Nephron progenitor cell (in vitro differentiated cells): ENCODE measurements at places on chromosomes 1 and 21.

DNA sequence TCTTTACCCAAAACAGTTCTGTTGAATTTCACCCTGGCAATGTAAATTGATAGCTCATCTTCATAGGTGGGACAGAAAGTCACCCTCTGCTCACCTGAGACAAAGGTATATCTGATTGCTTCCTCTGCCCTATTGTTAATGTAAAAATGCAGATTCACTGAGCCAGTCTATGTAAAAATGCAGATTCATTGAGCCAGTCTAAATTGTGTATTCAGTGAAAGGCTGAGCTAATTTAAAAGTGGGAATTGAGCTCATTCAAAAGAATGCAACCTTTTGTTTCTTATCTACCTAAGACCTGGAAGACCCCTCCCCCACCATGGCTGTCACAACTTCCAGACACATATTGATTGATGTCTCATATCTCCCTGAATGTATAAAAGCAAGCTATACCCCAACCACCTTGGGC lies 4.8 kb upstream of the MYSM1 start:
- no peak for DNase-seq

GRCh38 chr1:33005838-33006421 lies 30.8 kb downstream of the AK2 start:
- no peak for DNase-seq

GRCh38 chr1:83606416-83606955 lies 392.4 kb downstream of the TTLL7 start:
- DNase-seq = no peak

- DNase-seq = no peak
Measured at GRCh38 chr1:156281281-156281680, 1.3 kb downstream of the SMG5 start.

DNA sequence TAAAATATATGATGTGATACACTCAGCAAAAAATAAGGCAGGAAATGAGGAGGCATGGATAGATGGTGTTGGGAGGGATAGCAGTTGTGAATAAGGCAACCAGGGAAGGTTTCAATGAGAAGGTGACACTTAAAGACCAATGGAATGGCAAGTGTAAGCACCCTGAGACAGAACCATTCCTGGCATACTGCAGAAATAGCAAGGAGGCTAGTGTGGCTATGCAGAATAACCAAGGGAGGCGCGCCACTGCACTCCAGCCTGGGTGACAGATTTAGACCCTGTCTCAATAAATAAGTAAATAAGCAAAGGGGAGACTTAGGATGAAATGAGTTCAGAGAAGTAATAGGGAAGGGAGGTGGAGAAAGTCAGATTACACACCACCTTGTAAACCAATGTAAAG lies 113.9 kb downstream of the TOMM20 start:
- DNase-seq = no peak

- DNase-seq = no peak
Measured at GRCh38 chr1:118049981-118050380, 120.4 kb downstream of the WDR3 start.

DNA sequence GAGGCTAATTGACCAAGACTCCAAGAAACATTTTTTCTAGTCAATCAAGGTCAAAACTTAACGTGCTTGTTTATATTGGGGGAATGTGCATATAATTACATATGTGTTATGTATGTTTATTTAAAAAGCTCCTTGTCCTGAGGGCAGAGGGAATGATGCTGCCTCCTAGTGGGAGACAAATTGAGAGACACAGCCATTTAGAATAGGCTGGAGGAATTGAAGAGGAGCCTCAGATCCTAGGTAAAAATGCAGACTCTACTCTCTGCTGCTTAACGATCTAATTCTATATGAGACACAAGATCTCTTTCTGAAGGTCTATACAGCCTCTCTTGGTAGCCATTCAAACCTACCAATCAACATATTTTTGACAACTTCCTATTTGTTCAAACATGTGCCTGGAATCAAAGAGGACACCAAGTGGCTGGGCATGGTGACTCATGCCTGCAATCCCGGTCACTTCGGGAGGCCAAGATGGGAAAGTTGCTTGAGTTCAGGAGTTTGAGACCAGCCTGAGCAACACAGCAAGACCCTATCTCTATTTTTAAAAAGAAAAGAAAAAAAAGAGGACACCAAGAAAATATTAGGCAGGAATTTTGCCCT lies 136.6 kb upstream of the ZNF648 start:
- DNase-seq = no peak

GRCh38 chr1:40870135-40870728 lies 8.1 kb upstream of the CITED4 start:
- DNase-seq = no peak

- DNase-seq = no peak
Measured at GRCh38 chr1:114263343-114263742, 109.7 kb upstream of the SYT6 start.

DNA sequence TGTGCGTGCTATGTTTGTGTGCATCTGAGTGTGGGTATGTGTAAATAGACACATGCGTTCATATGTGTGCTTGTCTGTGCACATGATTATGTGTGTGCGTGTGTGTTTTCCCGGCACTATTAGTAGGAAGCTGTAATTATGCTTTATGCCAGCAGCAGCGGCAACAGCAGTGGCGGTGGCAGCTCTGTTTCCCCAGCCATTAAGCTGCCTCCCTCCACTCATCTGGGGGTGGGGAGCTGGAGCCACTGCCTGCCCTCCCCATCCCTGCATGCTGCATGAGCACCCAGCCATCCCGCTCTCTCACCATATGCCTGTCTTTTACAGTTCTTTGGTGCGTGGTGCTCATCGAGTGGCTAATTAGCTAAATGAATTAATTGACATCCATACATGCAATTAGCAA lies 30.5 kb upstream of the ACOT11 start:
- no peak for DNase-seq

- DNase-seq = peak; percentile 50
Measured at GRCh38 chr1:181479137-181479745, 4.1 kb upstream of the CACNA1E start.

DNA sequence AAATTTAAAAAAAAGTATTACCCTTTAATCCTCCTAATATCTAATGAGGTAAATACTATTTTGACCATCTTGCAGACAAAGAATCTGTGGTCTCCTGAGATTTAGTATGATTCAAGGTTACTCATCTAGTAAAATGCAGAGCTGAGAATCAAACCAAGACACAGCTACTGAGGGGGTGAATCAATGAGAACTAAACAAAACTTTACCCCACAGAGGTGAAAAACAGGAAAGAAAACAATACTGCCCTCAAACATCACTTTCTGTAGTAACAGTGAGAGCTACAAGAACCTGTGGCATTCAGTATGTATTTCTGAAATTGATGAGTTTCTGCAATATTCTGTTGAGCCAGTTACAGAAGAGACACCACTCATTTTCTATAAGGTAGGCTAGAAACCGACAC lies 85.1 kb downstream of the JAK1 start:
- no peak for DNase-seq

DNA sequence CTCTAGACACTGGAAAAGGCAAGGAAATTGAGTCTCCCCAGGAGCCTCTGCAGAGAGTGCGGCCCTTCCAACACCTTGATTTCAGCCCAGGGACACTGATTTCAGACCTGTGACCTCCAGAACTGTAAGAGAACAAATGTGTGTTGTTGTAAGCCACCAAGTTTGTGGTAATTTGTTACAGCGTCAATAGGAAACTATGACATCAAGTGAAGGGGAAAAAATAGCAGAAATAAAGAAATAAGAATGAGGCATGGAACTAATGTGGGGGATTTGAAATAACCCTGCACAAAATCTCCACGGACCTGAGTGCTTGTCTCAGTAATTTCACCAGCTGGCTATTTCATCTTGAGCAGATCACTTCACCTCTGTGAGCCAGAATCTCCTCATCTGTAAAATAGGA lies 227.8 kb upstream of the JUN start:
- DNase-seq = no peak

GRCh38 chr1:13964768-13965167 lies 264.8 kb downstream of the PRDM2 start:
- DNase-seq = no peak

DNA sequence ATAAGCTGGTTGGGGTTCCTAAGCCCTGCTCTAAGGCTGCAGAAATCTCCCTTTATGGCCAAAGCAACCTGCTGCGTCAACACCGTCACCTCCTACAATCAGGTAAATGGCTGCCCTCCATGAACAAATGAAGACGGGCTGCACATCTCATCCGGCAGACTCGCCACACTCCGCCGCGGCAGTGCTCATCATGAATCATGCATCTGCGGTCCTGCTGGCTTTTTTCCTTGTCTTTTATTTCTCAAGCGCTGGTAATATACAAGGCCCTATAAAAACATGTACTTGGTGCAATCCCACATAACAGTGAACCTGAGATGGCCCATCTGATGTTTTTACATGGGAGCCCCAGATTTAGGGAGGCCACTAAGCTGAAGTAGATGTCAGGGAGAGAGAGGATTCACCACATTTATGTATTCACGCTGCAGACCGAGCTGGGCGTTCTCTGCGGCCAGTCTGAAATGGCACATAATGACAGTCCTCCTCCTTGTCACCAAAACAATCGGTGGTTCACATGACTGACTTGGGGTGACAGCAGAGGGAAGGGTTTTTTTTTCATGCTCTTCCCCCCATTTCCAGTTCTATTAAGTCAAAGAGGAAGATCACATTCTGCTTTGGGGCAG lies 91.6 kb downstream of the KAZN start:
- no peak for DNase-seq

DNA sequence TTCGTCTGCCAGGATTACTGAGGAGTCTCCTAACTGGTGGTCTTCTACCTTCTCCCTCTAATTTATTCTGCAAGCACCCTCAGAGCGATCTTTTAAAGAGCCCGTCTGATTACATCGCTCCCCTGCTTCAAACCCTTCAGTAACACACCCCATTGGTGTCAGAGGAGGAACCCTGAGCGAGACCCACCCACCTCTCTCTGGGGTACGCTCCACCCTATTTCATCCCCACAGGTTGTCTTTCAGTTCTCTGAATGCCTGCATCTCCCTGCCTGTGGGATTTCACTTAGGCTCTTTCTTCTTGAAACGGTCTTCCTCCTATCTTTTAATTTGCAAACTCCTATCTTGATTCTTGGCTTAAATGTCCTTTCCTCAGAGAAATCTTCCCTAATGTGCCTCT lies 39.4 kb downstream of the C1orf21 start:
- no peak for DNase-seq

DNA sequence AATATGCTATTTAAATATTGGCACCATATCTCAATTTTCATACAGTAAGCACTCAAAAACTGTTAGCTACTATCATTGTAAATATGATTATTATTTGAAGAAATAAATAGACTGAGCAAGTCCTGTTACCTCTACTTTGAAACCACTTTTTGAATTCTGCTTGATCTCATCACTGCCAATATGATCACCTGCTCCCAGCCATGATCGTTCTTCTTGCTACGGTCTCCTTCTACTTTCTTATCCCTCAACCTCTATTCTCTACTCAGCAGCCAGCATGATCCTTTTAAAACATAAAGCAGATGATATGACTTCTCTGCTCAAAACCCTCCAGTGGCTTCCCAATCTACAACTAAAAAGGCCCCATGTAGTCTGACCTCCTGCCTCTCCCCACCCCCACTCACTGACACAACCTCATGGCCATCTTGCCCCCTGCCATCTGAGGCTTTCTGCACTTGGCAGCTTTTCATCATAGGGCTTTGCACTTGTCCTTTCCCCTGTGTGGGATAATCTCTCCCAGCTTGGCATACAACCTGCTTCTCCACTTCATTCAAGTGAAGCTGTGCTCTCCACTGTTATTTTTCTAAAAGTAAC lies 27.2 kb downstream of the CD34 start:
- no peak for DNase-seq

- DNase-seq = peak; percentile 75
Measured at GRCh38 chr1:33298623-33299277, 22.1 kb downstream of the A3GALT2 start.

DNA sequence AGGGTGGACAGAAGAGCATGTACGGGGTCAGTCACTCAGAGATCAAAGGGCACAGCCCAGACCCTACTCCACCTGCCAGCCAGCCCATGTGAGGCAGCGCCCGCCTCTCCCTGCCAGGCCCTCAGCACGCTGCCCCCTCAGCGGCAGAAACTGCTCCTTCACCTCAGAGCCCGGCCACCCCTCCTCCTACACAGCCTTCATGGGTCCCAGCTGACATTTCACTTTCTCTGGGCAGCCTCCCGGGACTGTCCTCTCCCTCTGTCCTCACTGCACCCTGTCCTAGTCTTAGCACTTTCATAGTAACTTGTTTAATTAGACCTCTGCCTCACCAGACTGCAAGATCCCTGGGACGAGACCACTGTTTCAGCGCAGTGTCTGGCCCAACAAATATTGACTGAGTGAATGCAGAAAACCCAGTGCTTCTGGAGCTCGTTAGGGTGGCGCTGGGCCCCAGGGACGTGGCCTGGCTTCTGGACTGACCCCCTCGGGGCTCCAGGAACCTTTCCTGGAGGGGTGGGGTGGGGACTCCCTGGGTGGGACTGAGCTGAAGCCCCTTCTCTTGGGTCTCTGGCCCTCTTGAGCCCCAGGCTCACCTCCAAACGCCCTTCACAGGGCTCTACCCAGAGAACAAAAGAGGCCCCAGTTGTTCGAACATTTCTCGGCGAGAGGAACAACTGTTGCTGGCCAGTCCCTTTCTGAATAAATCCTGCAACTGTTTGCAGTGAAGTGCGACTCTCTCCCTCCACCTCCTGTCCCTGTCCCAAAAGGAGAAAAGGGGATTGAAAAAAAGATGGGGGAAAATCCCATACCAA lies 114.9 kb downstream of the CASZ1 start:
- no peak for DNase-seq

DNA sequence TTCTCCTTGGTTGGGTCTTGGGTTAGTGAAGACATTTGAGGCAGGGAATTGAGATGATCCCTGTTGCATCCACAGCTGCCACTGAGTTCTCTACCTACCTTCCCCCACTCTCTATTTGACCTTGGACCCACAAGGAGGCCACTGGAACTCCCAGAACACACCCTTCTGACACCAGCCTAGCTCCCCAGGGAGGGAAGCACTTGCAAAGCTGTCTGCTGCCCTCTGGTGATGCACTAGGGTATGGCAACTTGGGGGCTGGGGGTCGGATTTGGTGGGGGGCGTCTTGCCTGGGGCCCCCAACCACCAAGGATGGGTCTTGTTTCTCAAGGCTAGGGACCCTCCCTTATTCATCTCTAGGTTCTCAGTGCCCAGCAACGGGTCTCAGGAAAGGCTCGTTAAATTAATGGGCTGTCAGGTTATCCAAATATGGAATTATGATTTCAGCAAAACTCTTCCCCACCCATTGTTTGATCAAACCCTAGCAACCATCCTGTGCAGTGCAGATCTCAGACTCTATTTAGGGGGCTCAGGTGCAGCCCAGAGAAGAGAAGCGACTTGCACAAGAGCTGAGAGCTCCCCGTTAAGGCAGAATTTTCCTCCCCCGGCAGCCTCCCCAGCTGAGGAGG lies 177.8 kb upstream of the KLHDC7A start:
- DNase-seq = peak; percentile 56

DNA sequence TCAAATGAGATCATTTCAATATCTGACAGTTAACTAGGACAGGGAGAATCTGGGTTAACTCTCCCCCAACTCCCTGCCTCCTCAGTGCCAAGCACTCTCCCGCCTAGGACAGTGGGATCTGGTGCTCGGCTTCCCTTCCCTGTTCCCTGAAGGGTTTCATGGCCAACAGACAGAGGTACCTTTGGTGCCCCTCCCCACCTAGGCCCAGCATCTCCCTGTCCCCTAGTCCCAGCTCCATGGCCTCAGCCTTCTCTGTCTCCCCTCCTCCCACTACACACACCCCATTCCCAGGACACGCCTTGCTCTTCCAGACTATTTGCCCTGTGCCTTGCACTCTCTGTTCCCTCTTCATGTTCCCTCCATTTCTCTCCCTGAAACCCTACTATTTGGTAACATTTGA lies 77.1 kb downstream of the CD247 start:
- no peak for DNase-seq

- DNase-seq = no peak
Measured at GRCh38 chr1:211135342-211135950, 1.5 kb upstream of the KCNH1 start.

- DNase-seq = no peak
Measured at GRCh38 chr1:218665221-218665620, 320.1 kb downstream of the TGFB2 start.
